Right renal pelvis (tissue), 4 donors: ENCODE measurements at places on chromosomes 6 and 20. TPM values are rescaled to one million over a fixed set of nuclear protein-coding genes. Genes with fewer than 3 reads are reported as not detected.

The HDDC2 gene
- polyA plus RNA-seq: 113 TPM

The PHACTR1 gene
- polyA plus RNA-seq: 9.9 TPM

The DAAM2 gene
- polyA plus RNA-seq: 25.4 TPM

The CRISP3 gene
- polyA plus RNA-seq: not detected

The NKAPL gene
- 2.3 TPM for polyA plus RNA-seq

The SLA2 gene
- polyA plus RNA-seq: 0.54 TPM

The FAM184A gene
- polyA plus RNA-seq: 11.8 TPM

The OR12D3 gene
- polyA plus RNA-seq: not detected
